ENCODE measurements at places on chromosomes 5 and 9.

GRCh38 chr9:98594546-98595160 is 114.1 kb downstream of the GABBR2 start:
- DNase-seq = no peak

DNA sequence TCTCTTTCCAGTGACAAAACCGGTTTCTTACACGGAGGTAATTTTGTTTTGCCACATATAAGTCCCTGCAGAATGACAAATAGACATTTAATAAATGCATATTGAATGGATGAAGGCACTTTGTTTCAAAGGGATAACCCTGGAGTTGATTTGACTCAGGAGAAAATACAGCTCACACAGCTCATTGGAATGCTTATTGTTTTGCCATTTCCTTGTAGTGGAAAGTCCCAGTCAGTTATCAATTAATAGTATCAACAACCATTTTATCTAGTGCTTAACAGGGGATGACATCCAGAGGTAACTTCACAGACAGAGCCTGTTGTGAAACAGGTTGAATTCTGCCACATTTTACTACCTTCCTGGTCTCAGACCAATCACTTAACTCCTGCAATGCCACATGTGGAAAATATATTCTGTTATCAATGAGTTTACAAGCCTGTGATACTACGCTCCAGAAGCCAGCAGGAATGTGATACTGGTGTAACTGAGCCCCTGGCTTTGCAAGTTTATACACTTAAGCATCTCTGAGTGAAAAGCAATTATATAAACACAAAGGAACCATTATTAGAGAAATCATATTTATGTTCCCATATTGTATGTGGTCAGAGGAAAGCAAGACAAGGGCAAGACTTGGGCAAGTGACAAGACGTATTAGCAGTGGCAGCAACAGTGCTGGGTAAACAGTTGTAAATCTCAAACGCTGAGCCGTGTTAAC is 123.1 kb upstream of the ANKRD55 start:
- DNase-seq = no peak

- DNase-seq = no peak
These were observed 716.3 kb downstream of the BRINP1 start for GRCh38 chr9:118652912-118653311.

- DNase-seq = no peak
These were observed 29.6 kb downstream of the ZNF366 start for GRCh38 chr5:72477644-72478043.

GRCh38 chr5:59744531-59744992 is 149.0 kb downstream of the PDE4D start:
- DNase-seq = no peak

GRCh38 chr5:108797396-108797795 is 49.7 kb downstream of the FER start:
- no peak for DNase-seq

- no peak for DNase-seq
These were observed 167.0 kb downstream of the TTC39B start for GRCh38 chr9:15140051-15140450.

- no peak for DNase-seq
These were observed at the start of gene LHX6 for GRCh38 chr9:122228568-122229484. TSS of gene LHX6 (minus strand) at chr9:122228957. CDS start at chr9:122228740, 217 bp downstream.

- DNase-seq = no peak
These were observed 42.9 kb downstream of the FAF2 start for GRCh38 chr5:176491101-176491502.

DNA sequence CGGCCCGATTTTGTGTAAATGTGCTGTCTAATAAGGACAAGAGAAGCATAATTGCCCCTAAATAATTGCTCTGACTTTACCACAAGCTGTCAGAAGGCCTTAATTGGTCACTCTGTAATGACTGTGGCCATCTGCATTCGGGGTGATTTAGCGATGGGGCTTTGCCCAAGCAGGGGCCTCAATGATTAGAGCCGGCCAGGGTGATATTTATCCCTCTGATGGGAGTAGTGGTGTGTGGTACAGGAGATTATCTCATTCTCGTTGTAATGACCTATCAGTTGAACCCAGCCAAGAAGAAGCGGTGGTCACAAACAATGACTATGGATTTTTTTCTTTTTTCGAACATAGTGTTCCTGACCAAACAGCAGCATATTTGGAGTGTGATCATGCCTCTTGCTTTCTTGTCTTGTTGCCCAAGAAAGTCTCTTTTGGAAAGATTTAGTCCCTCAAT is 72.0 kb upstream of the SAP30L start:
- DNase-seq = no peak

DNA sequence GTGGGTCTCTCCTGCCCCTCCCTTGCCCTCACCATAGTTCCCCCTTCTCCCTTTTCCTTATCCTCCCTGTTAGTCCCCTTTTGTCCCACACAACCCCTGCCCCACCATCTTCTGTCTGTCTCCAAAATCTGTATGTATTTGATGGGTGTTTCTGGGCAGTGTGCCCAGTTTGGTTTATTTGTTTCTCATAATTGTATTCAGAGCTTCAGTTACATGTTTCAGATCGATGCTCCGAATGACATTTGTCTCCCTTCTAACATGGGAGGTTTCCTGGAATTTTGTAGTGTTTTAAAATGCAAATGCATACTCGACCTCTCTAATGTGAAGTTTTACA is 22.2 kb downstream of the FBXL7 start:
- DNase-seq = no peak

- DNase-seq = no peak
These were observed 19.4 kb upstream of the LCP2 start for GRCh38 chr5:170316937-170317336.

GRCh38 chr9:126980231-126980630 is 65.6 kb downstream of the RALGPS1 start:
- DNase-seq = no peak

DNA sequence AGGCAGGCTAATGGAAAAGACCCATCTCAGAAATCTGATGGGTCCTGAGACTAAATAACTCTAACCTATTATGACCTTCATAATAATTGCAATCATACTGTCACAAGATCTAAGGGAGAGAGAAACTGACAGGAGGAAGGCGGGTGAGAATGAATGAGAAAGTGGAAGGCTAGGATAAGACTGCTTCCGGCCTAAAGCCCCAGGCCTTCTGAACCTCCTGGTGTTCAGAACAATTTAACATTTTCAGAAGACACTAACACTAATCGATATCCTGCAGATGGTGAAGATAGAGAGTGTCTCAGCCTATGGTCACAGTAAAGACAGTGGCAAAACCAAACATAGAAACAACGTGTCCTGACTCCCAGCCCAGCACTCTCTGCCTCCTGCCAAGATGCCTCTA is 1.2 kb downstream of the RPS14 start:
- no peak for DNase-seq

GRCh38 chr5:98349251-98349989 is 424.0 kb upstream of the RGMB start:
- no peak for DNase-seq

Data from CD4-positive, alpha-beta T cell (primary cell).